ENCODE measurements at places on chromosomes 3 and 15.
A peak's percentile ranks its signal among the peaks of the same experiment; 100 is the strongest.

- DNase-seq, result no peak
These were observed 92.5 kb downstream of the EPHB1 start for GRCh38 chr3:134887536-134887935.

GRCh38 chr15:83115831-83116565 is 8.6 kb downstream of the TM6SF1 start:
- DNase-seq, result no peak

DNA sequence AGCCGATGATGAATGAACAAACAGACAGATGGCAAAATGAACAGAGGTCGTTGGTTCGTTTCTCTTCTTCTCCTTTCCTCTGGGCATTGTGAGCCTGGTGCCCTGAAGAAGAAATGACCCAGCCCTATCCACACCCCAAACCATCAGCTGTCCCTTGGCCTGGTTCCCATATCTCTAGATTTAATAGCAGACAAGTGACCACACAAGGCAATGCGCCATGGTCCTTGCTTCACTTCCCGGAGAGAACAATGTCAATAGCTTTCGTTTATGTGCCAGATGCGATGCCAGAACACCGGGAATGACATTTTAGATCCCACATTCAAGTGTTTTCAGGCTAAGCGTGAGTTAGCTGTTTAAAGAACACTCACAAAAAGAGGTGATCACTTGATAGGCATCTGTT is 17.7 kb downstream of the POC1A start:
- DNase-seq, result no peak

DNA sequence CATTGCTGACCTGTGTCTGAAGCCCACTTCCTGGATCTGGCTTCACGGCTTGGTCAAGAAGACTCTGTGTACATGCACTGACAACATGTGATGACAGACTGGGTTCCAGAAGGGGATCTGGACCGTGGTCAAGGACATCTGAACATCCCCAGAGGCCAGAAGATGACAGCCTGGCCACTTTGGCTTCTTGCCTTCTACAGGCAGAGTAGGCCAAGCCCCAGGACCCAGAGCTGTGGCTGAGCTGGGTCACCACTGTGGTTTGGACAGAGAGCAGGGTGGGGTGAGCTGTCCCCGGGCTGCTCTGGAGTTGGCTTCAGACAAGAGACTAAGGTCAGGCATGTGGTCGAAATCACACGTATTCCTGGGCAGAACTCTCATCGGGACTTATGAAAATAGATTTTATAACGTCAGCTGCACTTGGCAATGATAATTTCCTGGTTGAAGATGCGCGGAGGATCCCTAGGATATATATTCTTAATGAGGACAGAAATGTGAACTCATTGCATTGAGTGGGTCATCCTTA is 114.1 kb upstream of the FRMD4B start:
- no peak for DNase-seq

GRCh38 chr3:192947421-192947820 is 29.8 kb upstream of the MB21D2 start:
- DNase-seq, result no peak

- DNase-seq, result no peak
These were observed 56.8 kb downstream of the APBA2 start for GRCh38 chr15:28942571-28942970.

GRCh38 chr3:187888701-187889100 is 143.4 kb upstream of the BCL6 start:
- DNase-seq, result no peak

DNA sequence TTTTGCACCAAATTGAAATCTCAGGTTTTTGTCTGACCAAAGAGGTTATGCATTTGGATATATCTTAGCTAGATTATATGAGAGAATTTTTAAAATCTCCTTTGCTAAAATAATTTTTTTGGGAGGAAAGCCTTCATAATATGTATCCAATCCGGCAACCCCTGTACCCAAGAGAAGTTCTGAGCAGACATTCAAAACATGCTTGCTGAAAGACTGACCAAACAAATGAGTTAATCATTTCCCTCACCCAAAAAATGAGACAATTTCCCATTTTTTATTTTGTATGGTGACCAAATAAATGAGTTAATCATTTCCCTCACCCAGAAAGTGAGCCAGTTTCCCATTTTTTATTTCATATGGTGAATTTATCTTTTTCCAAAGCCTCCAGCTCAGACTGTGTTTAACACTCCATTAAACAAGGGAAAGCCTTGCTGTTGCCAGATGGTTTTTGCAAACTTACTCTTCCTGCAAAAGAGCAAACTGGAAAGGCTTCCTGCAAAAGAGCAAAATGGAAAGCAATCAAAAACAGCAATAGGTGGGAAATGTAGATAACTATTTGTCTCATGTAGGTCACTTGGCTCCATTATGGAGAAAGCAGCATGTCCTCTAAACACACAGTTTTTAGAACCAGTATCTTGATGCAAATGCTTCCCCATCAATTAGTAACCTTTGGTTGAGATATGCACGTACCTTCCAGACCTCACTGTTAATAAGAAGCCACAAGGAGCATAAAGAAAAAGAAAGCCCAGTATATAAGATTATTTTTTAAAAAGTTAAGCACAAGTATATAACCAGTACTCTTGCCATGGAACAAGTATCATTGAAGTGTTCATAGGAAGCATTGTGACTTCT is 78.4 kb upstream of the OSTN start:
- DNase-seq, result peak; percentile 50

GRCh38 chr3:142013326-142013980 is 135.9 kb downstream of the TFDP2 start:
- DNase-seq, result no peak
